ENCODE measurements at places on chromosomes 1 and 21.

GRCh38 chr1:53341521-53341895 lies 13.6 kb upstream of the LRP8 start:
- no peak for DNase-seq

GRCh38 chr21:18608226-18608625 lies 204.6 kb upstream of the TMPRSS15 start:
- no peak for DNase-seq

GRCh38 chr1:212470059-212470458 lies 37.3 kb downstream of the NENF start:
- DNase-seq = no peak

DNA sequence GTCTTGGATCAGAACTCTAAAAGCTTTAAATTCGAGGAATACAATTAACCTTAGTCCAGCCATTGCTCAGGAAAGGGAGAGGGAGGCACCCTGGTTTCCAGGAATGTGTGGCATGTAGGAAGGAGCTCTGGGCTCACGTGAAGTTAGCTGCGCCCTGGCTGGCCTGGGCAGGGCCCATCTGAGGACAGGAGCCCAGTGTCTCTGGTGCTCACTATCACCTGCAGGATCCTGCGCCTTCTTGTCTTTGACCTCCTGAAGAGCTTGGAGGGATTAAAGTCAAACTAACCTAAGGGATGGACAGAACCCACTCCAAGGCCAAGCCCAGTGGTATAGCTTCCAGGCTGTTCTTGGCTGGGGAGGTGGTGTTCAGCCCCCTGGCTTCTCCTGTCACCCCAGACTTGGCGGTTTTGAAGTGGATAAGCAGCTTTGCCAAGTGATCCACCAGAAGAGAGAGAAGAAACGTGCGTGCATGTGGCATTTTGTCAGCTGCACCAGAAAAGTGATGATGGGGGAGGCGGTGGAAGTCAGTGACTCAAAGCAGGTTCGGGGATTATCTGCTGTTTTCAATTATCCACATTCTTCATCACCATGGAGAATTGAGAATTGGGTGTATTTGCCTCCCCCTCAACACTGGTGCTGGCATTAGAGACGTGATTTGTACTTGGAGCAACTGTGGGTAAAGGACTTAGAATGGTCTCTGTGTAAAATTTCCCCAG lies 11.9 kb upstream of the KCNN3 start:
- no peak for DNase-seq

DNA sequence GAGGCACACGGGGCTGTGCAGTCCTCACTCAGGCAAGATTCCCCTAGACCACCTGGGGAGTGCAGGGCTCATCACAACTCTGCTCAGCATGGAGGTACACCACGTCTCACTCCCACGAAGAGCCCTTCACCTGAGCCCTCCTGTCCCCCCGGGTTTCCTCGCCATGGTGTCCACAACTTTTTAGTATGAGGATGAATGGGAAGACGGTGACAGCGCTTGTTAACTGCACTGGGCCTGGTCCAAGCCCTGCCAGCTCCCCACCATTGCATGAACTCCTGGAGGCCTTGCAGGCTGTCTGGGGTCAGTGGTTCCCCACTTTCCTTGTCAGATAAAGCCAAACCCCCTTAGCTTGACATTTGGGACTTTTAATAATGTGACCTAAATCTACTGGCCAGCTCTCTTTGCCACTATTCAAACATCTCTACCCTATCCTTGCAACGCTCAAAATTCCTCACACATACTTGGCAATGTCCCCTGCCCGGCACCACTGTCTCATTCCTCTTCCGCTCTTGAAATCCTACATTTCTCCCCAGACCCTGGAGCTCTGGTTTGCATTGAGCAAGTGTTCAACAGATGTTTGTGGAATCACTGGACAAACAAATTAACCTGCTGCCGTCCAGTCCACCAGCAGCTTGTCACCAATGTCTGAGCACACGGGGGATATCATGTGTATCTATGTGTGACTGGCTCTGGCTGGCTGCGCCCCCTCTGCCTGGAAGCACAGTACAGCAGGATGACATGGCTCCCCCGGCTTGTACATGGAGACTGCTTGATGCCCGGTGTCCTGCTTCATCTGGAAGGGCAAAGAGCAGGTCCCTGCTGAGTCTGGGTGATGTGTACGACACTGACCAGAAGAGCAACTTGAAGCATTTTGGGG lies 11.2 kb downstream of the TMEM9 start:
- DNase-seq = no peak

GRCh38 chr1:64811131-64811530 lies 66.3 kb downstream of the RAVER2 start:
- DNase-seq = no peak

DNA sequence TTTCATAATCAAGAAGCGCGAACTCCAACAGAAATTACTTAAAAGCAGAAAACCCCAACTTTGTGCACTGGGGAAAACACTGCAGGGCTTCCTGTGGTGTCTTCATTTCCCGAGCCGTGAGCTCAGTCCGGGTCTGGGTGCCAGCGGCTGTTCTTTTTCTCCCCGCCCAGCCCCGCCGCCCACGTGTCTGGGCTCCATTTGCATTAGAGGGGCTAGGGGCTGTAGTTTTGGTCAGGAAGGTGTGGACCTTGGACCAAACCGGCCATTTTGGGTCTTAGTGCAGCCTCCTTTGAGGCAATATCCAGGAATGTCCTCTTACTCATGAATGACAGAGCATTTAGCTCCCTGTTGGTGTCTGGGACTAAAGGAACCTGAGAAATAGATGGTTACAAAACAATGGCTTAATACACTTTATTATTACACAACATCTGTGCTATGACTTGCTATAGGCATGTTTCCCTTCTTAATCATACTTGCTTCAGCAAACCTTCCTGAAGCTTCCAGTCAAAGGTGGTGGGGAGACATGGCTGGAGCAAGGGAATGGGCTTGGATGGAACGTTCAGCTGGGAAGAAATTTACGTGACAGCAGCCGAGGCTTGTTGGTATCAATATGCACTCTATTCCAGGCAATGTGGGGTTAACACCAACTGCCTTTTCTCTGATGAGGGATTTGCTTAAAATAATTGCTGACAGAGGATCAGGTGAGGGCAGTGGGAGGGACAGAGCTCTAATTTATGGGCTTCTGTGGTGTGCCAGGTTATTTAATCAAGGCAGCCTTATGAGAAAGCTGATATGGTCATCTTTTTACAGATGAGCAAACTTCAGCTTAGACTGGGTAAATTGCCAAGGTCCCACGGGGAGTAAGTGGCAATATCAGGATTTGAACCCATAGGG lies 1.1 kb downstream of the AGTRAP start:
- DNase-seq = no peak

- DNase-seq = no peak
Measured at GRCh38 chr21:37381883-37382585, 15.5 kb downstream of the DYRK1A start.

DNA sequence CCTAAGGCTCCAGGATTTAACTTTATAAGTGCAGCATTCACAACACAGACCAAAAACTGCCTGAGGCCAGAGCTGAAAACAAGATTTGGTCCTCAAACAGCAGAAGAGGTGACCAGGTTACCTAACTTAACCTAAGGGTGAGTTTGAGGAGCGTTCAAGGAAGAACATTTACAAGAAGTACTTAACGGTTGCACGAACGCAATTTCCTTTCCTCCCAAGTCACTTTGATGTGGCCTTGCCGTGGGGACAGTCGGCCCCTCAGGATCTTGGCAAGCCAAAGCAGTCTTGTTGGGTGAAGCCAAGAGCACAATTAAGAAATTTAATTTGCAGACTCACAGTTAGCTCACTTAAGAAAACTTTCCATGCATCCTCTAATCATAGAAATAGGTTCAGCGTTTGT lies 202.6 kb upstream of the COA6 start:
- DNase-seq = no peak

DNA sequence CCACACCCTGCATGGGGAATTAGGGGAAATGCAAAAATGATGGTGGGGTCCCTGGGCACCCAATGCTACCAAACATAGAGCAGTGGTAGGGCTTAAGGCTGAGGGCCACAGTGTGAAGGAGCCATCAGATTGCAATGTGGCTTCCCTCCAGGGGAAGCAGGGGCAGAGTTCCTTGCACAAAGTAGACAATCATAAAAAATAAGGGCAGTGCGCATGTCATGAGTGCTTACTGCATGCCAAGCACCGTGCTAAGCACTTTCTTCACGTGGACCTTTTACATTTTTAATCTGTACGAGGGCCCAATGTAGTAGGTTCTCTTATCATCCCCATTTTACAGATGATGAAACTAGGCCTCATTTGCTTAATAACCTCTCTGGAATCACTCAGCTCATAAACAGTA lies 56.6 kb downstream of the DDX20 start:
- no peak for DNase-seq

DNA sequence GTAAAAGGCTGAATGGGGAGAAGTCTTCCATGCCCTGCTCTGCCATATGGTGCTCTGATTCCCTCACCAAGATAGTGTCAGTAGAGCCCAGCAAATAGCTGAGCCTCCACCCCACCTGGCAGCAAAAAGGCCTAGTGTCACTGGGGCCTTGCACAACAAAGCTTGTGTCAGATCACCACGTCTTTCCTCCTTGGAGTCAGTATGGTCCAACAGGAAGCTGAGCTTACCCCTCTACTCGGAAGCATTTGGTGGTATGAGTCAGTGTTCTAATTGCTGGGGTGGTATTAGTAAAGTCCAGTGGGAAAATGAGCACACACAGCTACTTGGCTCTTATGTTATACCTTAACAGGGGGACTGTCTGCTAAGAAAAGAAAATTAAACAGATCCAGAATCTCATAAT lies 18.7 kb upstream of the RRP15 start:
- no peak for DNase-seq

- DNase-seq = no peak
Measured at GRCh38 chr1:200962631-200963030, 60.9 kb downstream of the KIF21B start.

GRCh38 chr1:239858057-239858456 lies 233.6 kb upstream of the FMN2 start:
- DNase-seq = no peak

GRCh38 chr21:29155118-29155932 lies 24.9 kb downstream of the MAP3K7CL start:
- peak; percentile 40 for DNase-seq

GRCh38 chr1:208420696-208421095 lies 176.5 kb upstream of the PLXNA2 start:
- peak; percentile 6 for DNase-seq

GRCh38 chr1:200896531-200897196 lies 2.0 kb downstream of the INAVA start:
- peak; percentile 60 for DNase-seq

GRCh38 chr21:34881421-34881820 lies 167.7 kb downstream of the RUNX1 start:
- no peak for DNase-seq

DNA sequence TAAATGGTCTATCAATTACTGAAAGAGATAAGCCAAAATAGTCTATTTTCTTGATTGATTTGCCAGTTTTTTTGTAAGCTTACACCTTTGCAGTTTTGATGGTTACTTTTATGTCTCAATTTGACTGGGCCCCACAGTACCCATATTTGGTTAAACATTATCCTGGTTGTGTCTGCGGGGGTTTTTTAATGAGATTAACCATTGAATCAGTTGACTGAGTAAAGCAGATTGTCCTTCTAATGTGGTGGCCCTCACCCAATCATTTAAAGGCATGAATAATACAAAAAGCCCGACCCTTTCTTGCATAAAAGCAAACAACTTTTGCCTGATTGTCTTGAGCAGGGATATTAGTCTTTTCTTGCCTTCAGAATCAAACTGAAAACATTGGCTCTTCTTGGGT lies 650.0 kb upstream of the RGS18 start:
- DNase-seq = no peak

DNA sequence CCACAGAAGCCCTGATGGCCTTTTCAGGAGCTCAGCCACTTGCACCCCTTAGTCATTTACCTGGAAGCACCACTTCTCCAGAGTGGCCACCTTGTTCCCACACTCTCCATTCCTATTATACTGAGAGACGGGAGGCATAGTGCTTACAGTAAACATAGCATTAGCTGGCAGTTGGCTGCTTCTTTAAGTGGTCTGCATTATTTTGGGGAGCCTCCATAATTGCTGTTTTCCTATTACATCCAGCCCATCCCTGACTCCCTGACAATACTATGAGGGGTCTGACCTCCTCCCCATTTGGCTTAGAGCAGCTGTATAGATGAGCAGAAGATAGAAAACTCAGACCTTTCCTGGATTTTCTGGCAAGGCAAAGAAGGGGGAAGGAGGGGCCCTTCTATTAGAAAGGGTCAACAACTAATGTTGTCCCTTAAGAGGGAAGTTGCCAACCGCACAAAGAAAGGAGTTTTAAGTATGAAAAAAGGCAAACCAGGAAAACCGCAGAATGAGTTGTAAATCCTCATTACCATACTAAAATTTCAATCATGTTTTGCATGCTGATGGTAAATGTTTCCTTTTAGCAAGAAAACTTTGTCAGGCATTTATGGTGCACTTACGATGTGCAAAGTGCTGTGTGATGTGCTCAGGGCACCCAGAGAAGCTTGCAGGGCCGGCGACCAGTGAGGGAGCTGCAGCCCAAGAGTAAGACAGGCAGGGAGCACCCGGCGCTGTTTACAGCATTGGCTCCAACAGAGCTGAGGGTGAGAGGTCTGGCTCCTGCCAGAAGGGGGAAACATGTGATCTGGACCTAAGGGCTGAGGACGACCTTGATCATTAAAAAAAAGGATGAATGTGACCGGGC lies 167.3 kb downstream of the ZZZ3 start:
- peak; percentile 39 for DNase-seq

DNA sequence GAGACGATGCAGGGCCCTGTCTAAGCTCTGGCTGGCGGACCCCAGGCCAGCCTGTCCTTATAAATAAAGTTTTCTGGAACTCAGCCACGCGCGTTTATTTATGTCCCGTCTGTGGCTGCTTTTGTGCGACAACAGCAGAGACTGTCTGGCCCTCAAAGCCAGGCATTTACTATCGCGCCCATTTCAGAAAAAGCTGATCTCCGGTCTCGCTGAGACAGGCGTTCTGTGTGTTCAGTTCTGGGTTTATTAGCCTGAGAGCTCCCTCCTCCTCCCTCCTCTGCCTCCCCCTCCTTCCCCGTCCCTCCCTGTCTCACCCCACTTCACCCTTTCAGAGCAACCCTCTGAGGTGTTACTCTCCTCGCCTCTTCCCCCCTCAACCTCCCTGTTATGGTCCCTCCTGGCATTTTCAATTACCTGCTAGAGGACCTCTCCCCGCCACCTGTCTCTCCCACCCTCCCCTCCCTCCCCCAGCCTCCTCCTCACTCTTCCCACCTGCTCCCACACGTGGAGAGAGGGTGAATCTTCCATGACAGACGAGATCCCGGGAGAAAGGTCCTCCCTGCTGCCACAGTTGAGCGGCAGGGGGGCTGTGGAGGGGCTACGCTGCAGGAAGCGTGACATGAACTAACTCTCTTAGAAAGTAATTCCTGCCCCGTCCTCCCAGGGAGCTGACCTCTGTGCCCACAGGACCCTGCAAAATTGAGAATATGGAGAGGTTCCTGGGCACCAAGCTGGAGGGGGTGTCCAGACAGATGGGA lies 59.9 kb downstream of the SPSB1 start:
- no peak for DNase-seq

- DNase-seq = peak; percentile 76
Measured at GRCh38 chr1:177164380-177165068, at the start of gene ASTN1. Gene ASTN1, minus strand, starts transcription at chr1:177164712. Its CDS starts 36 bp downstream, at chr1:177164676.

Measured in right kidney (tissue), 9 donors.